ENCODE measurements at places on chromosomes 4 and X.

DNA sequence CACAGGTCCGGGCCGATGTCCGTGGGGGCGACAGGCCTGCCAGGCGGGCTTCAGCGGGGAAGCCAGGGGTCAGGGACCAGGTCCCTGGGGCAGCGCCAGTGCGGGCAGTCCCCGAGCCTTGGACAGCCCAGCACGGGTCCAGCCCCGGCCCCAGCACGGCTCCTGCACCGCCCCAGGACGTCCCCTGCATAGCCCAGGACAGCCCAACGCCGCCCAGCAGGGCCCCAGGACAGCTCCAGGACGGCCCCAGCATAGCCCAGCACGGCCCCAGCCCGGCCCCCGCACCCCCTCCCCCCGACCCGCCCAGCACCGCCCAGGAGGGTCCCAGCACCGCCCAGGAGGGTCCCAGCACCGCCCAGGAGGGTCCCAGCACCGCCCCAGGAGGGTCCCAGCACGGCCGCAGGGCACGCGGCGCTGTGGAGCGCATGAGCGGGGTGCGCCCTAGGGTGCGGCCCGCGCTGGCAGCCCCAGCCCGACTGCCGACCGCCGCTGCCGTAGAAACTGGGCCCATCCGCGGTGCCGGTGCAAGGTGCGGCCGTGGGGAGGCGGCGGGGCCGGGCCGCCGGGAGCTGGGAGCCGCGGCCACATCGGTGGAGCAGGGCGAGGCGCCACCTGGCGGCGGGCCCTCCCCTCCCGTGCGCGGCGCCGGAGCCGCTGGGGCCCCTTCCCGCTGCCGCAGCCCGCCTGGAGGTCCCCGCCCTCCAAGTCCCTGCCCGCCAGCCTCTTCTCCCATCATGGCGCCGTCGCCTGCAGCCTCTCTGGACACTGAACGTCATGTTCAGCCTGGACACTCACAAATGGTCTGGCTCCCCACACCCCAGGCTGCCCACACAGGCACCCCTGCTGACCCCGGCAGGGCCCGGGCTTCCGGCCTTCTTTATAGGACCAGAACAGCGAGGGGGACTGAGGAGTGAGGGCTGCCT lies 106.8 kb upstream of the NKX1-1 start:
- DNase-seq = no peak

DNA sequence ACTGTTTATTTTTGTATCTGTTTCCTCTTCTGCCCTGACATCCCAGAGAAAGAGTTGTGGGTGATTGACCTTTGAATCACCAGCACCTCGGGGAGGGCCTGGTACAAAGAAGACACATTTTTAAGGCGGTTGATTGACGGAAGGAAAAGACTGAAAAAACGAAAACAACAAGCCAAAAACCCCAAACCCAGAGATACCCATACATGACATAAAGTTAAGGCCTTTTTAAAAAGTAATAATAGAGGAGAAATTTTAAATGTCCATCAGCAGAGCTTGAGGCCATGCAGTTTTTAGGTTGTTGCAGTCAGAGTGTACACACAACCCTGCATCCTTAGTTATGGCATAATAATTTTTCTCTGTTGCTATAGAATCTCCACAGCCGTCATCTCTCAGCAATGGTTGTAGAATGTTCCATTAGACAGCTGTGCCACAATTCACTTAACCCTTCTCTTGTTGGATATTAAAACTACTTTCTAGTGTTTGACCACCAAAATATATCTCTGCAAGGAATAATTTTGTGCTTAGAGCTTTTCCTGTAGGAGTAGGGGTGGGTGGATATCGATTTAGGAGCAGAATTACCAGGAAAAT lies 110.2 kb downstream of the GNL3L start:
- no peak for DNase-seq

DNA sequence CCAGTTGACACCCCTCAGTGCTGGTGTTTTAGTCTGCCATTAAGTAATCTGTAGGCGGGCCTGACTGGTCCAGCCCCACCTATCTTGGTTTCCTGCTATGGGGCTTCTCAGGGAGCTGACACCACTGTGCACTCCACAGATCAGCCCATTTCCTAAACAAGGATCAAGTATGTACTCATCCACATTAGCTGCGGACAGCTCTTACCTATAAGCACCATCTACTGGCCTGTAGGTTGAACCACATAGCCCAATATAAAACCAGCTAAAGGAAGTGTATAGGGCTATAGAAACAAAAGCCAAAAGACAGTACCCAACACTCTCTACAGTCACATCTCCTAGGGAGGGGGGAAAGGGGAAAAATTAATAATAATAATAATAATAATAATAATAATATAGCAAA lies 353.5 kb upstream of the CXorf51B start:
- no peak for DNase-seq

DNA sequence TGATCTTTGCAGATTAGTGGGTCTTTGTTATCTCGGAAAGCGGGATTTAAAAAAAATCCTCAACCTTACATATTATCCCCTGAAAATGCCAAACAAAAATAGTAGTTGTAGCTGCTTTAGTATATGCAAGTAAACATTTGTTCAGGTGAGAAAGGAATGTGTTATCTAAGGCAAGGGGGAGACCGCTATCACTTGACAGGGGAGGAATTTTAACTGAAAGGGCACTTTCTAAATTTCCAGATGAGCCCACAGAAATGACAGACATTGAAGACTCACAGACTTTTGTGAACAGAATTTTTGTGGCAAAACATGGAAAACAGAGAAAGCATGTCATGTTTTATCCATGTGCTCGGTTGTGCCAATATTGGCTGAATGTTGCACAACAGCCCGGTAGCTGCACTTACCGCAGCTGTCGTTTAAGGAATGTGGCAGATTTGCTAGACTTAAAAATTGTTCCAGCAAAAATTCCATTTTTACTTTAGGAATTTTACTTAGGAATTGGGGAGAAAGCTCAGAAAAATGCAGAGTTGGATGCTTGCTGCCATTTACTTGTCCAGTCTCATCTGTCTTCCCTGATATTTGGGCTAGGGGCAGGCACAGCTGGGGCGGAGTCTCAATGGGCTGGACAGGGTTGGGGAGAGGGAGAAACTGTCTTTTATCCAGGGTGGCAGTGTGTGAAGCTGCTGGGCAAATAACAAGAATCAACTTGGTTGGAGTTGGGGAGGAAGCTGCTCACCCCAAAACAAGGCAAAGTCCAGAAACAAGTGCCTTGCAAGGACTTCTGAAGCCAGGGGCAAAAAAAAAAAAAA lies 94.6 kb upstream of the RPS6KA3 start:
- no peak for DNase-seq

DNA sequence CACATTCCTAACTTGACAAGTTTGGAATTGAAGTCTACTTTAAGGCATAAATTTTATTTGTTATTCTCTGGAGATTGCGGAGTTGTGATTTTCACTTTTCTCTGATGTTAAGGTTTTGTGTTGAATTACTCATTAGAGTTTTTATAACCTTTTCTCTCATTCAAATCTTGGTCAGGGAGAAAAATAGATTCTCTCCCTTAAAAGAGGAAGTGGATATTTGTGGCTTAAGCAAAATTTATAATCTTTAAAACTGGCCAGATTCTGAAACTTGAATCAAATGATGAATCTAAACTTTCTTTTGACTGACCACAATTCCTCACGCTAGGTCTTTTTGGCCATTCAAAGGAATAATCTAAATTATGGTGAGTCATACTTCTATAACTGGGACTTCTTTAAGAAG lies 361.4 kb downstream of the TEX13C start:
- DNase-seq = no peak

GRCh38 chr4:107896158-107896645 lies 35.1 kb upstream of the CYP2U1 start:
- DNase-seq = no peak

- no peak for DNase-seq
These were observed 32.9 kb upstream of the OTUD4 start for GRCh38 chr4:145213245-145213644.

- DNase-seq = no peak
These were observed 19.7 kb upstream of the CXCL6 start for GRCh38 chr4:73816814-73817213.

DNA sequence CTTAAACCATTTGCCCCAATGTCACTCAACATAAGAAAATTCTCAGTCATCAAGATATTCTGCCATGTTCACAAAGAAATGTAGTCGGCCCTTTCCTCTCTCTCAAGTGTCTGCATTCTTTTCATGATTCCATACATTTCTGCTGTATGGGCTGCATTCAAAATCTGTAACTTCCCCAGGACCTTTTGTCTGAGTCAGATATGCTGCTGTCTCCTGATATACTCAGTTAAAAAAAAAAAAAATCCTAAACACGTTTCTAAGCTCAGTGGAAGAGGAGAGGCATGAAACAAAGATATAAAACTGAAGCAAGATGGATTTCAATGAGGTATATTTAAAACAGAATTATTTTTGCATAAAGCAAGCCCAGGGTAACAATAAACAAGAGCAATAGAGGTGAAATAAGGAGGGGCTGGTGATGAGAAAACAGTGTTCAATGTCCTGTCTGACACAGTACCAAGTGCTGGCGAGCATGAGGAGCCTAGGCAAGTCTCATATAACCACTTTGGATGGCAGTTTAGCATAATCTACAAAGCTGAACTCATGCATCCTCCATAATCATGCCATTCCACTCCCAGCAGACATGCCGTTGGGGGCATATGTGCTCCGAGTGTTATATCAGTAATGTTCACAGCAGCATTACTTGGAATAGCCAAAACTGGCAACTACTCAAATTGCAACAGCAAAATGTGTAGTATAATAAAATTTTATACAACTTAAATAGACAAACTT lies 76.7 kb downstream of the MANBA start:
- DNase-seq = no peak

GRCh38 chr4:78627046-78627965 lies 75.7 kb downstream of the ANXA3 start:
- DNase-seq = no peak

DNA sequence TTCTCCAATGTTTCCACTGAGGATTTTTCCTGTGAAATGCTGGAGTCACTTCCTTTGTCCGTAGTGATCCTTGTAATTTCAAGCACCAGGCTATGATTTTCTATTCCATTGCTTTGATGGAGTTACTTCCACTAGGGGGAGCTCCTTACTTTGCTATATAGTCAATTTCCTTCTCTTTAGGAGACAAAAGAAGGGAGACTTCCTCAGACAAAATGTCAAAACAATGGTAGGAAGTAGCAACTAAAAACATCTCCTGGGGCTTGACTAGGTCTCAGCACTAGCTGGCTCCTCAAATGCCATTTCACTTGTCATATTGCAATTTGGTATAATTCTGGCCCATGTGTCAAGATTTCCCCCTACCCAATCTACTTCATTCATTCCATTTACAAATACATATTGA lies 24.1 kb downstream of the ZCCHC12 start:
- DNase-seq = peak; percentile 57

GRCh38 chr4:123995936-123996335 lies 599.3 kb downstream of the SPRY1 start:
- no peak for DNase-seq

DNA sequence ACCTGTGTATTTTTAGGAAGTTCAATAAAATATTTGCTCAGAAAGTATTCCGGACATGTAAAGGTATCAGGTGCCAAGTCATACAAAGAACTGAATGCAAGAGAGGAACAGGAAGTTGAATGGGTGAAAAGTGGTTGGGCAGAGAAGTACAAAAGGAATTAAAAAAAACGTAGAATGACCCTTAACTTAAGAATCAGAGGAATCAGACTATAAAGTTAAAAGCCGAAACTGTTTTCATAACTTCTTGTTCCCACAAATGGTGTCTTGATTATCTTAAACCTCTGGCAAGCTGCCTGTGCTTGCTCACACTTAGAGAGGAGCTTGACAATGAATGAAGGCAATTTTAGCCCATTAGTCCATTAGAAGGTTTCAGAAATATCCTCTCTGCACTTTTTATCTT lies 81.6 kb upstream of the HHIP start:
- DNase-seq = no peak

- DNase-seq = no peak
These were observed 1049.8 kb upstream of the GRIA3 start for GRCh38 chrX:122134291-122134690.

- no peak for DNase-seq
These were observed 131.3 kb downstream of the IL1RAPL2 start for GRCh38 chrX:104697294-104697693.

DNA sequence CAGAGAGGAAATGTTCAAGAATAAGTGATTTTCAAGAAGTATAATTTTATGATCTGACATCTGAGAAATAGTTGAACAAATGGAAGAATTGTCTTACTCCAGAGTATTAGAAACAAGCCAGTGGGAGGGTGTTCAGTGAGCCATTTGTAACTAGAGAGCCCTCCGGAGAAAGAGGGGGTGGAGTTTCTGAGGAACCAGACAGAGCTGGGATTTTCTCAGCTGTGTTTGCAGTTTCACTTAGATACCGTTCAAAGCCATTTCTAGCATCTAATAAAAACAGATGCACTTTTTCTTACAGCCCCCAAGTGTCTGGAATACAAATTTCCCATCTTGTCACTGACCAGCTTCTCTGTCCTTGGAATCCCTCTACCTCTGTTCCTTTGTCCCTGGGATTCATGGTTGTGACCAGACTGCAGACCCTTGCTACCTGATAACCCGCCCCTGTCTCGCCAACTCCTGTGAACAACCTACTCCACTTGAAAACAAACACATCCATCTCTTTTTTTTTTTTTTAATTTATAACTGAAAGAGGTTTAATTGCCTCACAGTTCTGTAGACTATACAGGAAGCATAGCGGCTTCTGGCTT lies 132.8 kb upstream of the KLF3 start:
- peak; percentile 31 for DNase-seq

- peak; percentile 14 for DNase-seq
These were observed 78.7 kb upstream of the ZNF518B start for GRCh38 chr4:10535912-10536311.

DNA sequence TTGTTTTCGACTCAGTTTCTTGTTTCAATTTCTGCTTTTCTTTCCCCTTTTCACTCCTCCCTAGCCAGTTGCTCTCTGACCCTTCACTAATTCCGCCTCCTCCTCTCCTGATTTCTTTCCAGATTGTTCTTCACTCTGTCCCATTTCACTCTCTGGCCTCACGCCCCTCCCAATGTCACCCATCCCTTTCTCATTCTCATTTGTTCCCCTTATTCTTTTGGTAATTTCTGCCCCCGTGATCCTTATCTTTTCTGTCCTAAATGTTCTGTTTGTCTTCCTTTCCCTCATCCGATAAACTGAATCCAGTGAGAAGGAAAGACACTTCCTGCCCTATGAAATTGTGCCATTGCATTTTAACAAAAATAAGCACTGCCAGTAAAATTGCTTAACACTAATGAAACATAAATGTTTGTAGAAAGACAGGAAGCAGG lies 94.5 kb upstream of the RASGEF1B start:
- DNase-seq = no peak

All from GM13977 (cell line).